Vagina (tissue), 2 donors: ENCODE measurements at places on chromosomes 16 and 17.

DNA sequence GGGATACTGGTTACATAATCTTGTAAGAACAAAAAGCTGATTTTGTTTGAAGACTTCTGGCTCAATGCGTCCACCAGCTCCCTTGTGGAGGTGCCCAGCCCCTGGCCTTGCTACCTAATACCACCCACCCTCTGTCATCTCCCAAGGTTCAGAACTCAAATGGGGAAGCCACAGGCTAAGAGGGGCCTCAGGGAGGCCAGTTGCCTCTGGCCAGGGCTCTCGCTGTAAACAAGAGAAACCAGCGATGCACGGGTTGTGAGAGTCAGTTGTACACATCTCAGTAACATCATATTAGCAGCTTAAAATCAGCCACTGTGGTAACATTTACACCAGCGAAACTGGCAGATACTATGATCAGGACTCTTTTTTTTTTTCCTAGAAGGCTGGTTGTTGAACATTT lies 6.0 kb downstream of the TEKT5 start:
- no peak for DNase-seq

DNA sequence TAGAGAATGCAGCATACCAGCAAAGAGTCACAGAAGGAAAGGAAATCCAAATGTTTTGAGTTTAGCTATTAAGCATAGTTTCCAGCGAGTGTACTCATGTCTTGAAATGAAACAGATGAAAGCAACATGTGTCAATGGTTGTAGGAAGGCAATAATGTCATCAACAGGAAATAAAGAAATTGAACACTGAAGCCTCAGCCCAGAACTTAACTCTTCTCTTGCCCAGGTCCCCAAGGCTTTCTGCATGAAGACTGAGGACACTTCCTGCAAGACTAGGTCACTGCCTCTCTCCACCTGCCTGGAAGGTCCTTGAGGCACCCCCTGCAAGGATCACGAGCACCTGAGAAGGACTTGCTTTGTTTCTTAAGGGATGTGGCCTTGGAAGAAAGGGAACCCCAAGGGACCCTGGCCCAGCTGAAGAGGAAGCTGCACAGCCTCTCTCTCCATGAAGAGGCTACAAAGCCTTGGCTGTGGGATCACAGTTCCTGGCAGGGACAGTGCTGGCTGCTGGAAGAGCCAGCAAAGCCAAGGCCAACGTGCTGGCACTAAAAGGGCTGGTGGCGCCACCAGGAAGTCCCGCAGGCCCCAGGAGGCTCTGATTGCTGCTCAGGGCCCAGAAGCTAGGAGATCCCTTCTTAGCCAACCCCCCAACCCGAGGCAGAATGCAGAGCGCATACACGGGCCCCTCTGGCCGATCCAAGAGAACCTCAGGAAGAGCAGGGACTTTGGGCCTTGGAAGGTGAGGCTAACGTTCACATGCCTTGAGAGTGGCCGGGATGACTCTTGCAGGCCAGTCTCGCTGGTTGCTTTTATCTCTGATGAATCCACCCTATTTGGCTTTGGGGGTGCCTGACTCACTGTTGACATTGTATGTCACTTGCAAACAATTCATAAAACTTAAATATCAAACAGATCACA lies 23.4 kb upstream of the AXIN2 start:
- no peak for DNase-seq

DNA sequence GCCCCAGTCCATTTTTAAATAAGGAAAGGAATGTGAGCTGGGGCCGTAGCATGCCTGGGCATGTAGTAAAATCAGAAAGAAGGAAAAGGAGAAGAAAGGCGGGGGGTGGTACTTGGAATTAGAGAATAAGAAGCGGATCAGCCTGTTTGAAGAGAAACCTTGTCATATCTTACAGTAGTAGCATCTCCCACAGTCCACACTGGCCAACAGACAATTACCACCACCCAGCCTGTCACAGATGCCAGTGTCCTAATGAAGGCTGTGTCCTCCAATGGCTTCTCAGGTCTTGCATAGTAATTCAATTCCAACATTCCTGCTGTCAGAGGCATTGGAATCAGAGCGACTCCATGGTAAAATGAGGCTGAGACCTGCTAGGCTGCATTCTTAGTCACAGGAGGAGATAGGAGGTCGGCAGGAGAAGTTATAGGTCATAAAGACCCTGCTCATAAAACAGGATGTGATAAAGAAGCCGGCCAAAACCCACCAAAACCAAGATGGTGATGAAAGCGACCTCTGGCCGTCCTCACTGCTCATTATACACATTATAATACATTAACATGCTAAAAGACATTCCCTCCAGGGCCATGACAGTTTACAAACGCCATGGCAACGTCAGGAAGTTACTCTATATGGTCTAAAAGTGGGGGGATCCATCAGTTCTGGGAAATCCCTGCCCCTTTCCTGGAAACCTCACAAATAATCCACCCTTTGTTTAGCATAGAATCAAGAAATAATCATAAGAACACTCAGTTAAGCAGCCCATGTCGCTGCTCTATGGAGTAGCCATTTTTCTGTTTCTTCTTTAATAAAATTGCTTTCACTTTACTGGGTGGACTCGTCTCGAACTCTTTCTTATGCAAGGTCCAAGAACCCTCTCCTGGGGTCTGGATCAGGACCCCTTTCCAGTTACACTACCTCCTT lies 9.6 kb upstream of the AKAP10 start:
- no peak for DNase-seq

- no peak for DNase-seq
Observed at GRCh38 chr16:19522397-19522732, 467 bp upstream of the GDE1 start.

DNA sequence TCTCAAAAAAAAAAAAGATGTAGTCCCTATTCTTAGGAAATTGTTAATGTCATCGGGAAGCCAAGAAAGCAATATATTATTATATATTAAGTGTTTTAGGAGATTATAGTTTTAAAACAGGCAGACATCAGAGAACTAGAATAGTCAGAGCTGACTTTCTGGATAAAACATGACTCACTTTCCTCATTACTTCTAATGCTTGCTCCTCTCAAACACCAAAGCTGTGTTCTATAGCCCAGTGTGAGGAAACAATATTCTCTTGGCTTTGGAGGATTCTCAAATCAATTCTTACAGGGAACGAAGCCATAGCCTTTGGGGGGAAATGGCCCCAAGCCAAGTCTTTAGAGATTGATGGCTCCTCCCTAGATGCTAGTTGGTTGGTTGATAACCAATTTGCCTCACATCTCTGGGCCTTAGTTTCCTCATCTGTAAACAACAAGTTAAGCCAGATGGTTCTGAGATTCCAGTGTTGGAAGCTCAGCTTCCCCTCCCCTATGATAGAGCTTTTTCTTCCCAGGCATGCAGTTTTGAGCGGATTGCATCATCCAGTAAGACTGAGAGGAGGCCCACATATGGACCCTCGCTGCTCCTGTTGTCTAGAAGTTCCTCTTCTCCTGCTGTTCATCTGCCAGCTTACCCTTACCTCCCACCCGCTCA lies 12.4 kb downstream of the NMT1 start:
- DNase-seq = peak; percentile 93

DNA sequence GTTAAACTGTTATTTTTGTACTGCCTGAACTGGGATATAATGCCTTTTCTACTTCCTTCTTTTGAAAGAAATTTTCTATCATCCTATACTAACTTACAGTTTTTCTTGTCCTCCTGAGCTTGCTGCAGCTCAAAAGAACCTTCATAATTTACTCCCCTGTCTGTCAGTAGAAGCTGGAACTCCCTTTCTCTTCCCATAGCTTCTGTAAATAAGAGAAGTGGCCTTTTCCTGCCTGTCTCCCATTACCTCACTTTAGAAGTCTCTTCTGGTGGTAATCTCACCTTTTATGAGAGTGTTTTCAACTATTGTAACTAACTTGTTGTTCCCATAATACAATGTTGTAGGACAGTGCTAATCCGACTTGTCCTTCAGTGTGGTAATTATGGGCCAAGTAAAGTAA lies 246.7 kb upstream of the TBX2 start:
- no peak for DNase-seq

DNA sequence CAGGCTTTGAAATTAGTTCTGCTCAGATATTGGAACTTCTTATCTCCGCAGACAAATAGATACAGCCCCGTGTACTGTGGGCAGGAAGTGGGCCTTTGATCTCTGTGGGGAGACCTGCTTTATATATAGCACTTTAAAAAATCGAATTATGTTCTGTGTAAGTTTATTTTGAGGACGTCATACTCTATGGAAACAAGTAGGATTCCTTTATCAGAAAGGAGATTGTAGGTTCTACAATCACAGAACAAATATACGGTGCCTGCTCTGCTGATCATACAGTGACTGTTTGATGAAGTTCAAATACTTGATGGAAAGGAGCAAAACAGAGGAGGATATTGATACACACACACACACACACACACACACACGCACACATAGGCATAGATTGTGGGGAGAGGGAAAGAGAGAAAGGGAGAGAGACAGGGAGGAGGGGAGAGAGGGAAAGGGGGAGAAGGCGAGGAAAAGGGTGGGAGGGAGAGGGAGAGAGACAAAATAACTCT lies 14.7 kb upstream of the TMEM220 start:
- DNase-seq = peak; percentile 76

DNA sequence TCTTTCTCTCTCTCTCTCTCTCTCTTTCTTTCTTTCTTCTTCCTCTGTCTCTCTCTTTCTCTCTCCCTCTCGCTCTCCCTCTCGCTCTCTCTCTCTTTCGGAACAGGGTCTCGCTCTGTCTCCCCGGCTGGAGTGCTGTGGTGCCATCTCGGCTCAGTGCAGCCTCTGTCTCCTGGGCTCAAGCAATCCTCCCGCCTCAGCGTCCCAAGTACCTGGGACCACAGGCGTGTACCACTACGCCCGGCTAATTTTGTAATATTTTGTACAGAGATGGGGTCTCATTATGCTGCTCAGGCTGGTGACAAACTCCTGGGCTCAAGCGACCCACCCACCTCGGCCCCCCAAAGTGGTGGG lies 12.7 kb upstream of the KLHDC4 start:
- no peak for DNase-seq

GRCh38 chr16:21647562-21648164 lies 4.7 kb downstream of the IGSF6 start:
- no peak for DNase-seq

DNA sequence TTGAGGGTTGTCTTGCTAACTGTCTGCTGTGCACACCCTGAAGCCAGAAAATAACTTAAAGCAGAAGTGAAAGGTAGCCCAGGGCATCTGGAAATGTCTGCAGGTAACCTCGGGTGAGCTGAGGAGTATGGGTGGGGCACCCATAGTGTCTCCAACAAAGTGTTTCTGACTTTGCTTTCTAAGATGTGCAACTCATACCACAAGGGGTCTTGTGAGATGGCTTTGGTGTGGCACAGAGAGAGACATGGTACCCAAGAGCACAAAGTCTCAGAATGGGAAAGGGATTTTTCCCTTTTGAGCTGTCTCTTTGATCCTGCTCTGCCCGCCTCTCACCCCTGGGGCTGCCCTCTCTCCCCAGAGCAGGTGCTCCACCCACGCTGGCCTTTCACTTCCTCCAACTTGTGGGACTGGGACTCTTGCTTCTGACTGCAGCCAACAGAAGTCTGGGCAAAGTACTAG lies 6.9 kb downstream of the CHD9 start:
- DNase-seq = no peak

GRCh38 chr16:67544329-67544841 lies 15.8 kb downstream of the RIPOR1 start:
- DNase-seq = no peak

- DNase-seq = no peak
Observed at GRCh38 chr17:78113804-78114785, 14.5 kb downstream of the TMC6 start.

- no peak for DNase-seq
Observed at GRCh38 chr17:76462556-76463290, 4.7 kb upstream of the AANAT start.

DNA sequence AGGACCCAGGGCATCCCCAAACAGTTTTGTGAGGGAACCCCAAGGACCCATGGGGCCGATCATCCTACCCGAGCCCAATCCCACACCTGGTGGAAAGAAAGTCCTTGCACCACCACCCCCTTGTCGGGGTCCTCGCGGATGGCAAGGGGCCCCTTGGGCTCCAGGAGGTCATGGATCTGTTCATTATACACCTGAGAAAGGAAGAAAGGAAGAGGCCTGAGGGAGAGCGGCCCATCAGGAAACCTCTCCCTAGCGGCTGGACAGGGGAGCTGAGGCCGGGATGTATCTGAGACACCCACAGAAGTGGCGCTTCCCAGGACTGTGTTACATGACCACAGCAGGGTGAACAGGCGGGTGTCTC lies 12.8 kb downstream of the KIF18B start:
- DNase-seq = no peak
